ENCODE measurements at places on chromosomes 13 and 19. TPM values are rescaled to one million over a fixed set of nuclear protein-coding genes. Genes with fewer than 3 reads are reported as not detected.

GRCh38 chr19:45917421-45918091 is 3.0 kb upstream of the NANOS2 start:
- no peak for DNase-seq

GRCh38 chr13:104831831-104832230 is 1703.6 kb downstream of the EFNB2 start:
- no peak for DNase-seq

GRCh38 chr19:48833977-48834376 is 2.3 kb downstream of the HSD17B14 start:
- no peak for DNase-seq

DNA sequence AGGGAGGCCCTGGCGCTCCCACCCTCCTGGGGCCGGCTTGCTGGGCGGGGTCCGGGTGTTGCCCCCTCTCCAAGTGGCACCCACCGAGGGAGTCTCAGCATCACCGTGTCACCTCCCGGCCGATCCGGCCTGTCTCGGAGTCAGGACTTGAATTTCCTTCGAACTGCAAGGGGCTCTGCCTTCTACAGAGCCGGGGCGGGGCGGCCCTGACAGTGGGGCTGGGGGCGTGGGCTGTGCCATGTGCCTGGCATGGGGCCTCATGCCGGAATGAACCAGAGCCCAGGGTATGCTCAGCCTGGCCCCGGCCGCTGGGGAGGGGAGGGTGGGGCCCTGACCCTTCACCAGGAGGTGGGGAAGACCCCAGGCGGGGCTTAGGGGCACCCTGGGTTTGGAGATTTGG is 47.0 kb upstream of the TCF3 start:
- no peak for DNase-seq

DNA sequence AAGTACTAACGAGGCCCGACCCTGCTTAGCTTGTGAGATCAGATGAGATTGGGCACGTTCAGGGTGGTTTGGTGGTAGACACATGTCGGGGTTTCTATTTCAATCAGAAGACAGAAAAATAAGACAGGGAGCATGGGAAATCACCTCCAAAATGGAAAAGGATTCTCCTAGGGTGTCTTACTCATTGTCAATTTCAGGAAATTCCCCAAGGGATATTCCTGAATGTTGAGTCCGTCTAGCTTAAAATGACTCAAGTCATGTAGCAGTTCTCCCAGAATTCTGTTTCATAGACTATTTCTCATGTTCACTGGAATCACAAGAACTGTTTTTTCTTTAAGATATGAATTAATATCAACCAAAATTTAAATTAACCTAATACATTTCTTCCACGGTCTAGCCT is 380.1 kb downstream of the EFNB2 start:
- peak; percentile 70 for DNase-seq

- DNase-seq: no peak
Observed at GRCh38 chr19:8615024-8615423, 4.5 kb upstream of the ADAMTS10 start.

DNA sequence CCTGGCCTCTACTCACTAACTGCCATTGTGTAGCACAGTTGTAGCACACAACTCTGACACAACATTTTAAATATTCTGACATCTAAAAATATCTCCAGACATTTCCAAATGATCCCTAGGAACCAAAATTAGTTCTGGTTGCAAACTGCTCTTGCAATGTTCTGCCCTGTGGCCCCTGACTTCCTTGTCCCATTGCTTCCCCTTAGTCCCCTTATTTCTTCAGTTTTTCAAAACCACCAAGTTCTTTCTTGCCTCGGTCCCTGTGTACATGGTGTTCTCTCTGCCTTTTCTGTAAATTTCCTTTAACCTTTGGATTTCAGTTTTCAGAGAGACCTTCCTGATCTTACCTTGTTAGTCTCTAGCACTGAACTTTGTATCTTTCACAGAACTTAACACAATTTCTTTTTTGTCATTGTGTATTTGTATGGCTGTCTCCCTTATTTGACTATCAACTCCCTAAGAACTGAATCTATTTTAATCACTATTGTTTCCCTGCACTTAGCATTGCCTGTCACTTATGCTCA is 87.6 kb upstream of the MLNR start:
- no peak for DNase-seq

GRCh38 chr19:15373644-15374043 is 5.9 kb downstream of the AKAP8 start:
- no peak for DNase-seq

The OCEL1 gene
- 4.5 TPM for total RNA-seq

Data from renal cortical epithelial cell (primary cell).